Stimulated activated CD4-positive, alpha-beta T cell treated with anti-CD3 and anti-CD28 coated beads, Interleukin-15, amount 100 ng/mL, for 1 hour (primary cell): ENCODE measurements at places on chromosomes 5 and 9.

- no peak for DNase-seq
Measured at GRCh38 chr5:111859533-111860270, 102.7 kb upstream of the NREP start.

DNA sequence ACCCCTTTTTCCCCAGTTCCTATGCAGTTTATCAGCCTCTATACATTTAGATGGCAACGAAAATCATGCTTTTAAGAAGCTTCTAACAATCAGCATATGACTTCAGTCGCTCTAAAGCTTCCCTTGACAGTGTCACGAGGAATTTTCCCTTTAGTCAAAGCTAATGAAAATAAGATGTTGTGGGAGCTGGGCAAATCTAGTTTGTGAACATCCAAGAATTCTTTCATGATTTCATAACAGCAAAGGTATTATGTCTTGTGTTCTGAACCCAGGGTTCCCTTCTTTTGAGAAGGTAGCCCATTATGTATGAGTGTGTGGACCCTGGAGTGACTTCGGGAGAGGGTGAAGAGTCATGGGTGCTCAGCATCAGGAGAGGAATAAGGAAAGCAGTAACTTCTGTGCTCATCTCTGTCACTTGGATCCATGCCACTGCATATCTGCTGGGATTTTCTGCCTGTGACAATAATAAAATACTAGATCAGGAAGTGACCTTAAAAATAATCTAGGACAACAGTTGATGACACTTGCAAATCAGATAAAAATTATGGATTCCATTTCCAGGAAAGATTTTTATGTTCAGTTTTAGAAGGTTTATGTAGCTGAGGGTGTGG lies 102.4 kb downstream of the PCSK1 start:
- no peak for DNase-seq

- no peak for DNase-seq
Measured at GRCh38 chr9:119793218-119793617, 424.0 kb upstream of the BRINP1 start.

DNA sequence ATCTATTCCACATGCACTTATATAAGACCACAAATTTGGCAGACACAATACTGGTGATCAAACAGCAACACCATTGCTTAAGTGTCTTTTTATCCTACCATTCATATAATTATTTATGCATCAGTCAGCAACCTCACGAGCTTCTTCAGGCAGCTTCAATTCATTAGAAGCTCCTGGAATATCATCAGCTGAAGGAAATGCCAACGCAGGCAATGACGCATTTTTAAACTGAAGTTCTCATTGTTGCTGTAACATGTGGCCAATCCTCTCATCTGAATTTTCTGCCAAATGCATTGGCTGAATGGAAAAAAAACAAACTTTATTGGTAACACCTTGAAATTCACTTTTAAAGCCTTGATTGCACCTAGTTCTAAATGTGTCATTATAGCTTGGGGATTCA lies 376.4 kb upstream of the RGMB start:
- no peak for DNase-seq

DNA sequence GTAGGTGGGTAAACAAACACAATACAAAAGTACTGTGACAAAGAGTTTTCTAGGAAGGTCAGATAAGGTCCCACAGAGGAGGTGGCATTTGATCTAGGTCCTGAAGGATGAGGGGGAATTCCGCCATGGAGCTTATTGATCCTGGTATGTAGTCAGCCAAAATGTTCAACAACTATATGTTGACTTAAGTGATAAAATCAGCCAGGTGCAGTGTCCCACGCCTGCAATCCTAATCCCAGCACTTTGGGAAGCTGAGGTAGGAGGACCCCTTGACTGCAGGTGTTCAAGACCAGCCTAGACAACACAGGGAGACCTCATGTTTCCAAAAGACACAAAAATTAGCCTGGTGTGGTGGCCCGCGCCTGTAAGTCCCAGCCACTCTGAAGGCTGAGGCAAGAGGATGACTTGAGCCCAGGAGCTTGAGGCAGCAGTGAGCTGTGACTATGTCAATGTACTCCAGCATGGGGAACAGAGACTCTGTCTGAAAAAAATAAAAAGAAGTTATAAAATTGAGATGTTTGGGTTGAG lies 46.4 kb upstream of the PLIN2 start:
- no peak for DNase-seq

GRCh38 chr5:59777028-59777427 lies 116.5 kb downstream of the PDE4D start:
- DNase-seq: no peak

DNA sequence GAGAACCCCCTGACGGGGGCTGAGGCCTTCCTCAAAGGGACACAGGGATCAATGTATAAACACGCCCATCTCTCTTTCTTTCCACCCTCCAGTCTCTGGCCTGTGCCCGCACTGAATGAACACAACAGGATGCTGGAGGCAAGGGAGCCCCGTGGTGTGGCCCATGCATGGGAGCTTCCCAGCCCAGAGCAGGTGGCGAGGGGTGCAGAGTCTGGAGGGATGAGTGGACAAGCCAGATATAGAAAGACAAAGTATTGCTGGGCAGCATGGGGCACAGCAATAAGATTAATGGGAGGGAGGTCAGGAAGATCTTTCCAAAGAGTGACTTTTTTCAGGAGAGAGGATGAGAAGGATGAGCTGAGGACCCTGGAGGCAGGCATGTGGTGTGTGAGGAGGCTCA lies 103.7 kb downstream of the C5orf15 start:
- no peak for DNase-seq

- no peak for DNase-seq
Measured at GRCh38 chr5:177967221-177967887, 28.7 kb downstream of the PROP1 start.

DNA sequence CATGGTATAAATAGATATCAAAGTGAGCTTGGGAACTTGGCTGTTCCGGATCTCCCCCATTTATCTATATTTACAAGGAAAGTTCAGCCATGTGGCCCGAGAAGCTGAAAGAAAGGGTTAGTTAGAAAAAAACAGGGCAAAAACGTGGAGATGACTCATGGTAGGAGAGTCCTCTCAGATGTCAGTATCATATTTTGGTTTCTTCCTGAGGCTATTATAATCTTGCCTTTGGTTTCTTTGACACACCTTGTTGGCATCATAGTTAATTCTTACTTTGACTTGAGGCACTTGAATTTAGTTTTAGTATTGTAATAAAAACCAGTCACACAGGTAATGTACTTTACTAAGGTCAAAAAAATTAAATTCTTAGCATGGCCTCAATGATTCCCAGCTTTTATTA lies 59.9 kb downstream of the GABRA6 start:
- DNase-seq: no peak

- DNase-seq: no peak
Measured at GRCh38 chr5:142499591-142500226, 174.9 kb upstream of the SPRY4 start.

GRCh38 chr5:77636641-77637169 lies 1.8 kb downstream of the OTP start:
- no peak for DNase-seq

- no peak for DNase-seq
Measured at GRCh38 chr5:9622971-9623421, 7.2 kb downstream of the TAS2R1 start.

DNA sequence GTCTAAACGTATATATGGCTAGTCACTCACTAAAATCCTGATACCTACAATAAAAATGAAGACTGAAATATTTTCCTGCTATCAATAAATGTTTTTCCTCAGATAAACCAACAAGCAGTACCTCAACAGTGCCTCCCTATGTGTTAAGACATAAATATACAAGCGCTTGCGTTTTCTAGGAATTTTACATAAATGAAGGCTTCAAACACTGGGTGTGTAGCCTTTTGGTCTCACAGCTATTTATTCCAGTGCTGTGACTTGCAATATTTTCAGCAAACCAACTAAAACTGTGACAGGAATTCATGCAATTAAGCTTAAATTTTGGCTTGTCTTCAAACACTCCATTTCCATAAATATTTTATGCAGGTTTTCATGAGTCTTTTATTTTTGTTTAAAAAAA lies 437.0 kb downstream of the BNC2 start:
- no peak for DNase-seq

DNA sequence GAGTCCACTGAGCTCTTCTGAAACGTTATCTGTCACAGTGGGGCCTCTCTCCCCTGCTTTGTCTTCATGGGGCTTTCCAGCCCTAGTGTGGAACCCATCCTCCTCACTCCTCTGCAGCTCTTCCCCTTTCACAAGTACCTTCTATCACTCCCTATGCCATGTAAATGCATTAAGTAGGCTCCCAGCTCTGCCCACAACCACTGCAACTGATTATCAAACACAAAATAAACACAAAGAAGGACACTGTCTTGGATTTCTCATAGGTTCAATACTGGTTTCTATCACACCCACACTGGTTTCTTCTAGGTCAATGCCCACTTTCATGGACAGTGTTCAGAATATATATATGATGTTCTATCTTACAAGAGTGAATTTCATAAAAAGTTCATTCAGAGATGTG lies 139.4 kb downstream of the GNAQ start:
- DNase-seq: no peak

GRCh38 chr5:122179701-122180100 lies 50.4 kb downstream of the ZNF474 start:
- no peak for DNase-seq

- no peak for DNase-seq
Measured at GRCh38 chr9:129432297-129433154, 188.4 kb downstream of the C9orf50 start.

- DNase-seq: no peak
Measured at GRCh38 chr5:129905473-129906176, 1.4 kb downstream of the CHSY3 start.
